GM23248 (cell line): ENCODE measurements at places on chromosomes 5 and 9.

DNA sequence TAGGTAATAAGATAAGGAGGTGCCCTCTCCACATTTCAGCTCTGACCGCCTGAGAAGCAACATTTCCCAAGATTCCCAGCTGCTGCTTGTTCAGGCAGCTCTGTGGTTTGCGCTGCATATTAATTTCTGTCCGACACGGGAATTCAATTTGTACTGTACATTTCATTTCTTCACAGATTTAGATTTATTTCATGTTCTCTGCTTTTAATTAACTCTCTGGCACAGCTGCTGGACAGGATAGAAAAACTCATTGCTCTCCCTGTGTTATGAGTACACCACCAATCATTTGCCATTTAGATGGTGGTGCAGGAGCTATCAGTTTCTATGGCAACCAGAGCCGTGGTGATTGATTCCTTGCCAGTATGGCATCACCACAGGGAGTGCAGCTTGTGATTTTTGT, 558.5 kb downstream of the DMRTA1 start:
- peak; percentile 23 for DNase-seq

- no peak for DNase-seq
Observed at GRCh38 chr5:52626312-52626711, 161.4 kb upstream of the ITGA1 start.

DNA sequence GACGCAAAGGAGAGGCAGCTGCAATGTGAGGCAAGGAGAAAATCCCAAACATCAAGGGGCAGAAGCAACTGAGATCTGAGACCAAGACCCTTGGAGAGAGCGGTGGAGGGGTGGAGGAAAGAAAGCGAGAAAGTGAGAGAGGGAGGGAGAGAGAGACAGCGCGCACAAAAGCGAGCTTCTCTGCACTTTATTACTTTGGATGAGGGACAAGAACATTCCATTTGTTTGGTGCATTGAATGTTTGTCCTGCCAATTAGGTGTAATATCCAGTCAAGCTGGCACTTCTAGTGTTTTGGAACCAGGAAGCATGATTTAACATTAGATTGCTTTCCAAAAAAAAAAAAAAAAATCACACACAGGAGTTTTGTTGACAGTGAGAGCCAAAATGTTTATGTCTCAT, 1.4 kb downstream of the CAST start:
- peak; percentile 34 for DNase-seq

DNA sequence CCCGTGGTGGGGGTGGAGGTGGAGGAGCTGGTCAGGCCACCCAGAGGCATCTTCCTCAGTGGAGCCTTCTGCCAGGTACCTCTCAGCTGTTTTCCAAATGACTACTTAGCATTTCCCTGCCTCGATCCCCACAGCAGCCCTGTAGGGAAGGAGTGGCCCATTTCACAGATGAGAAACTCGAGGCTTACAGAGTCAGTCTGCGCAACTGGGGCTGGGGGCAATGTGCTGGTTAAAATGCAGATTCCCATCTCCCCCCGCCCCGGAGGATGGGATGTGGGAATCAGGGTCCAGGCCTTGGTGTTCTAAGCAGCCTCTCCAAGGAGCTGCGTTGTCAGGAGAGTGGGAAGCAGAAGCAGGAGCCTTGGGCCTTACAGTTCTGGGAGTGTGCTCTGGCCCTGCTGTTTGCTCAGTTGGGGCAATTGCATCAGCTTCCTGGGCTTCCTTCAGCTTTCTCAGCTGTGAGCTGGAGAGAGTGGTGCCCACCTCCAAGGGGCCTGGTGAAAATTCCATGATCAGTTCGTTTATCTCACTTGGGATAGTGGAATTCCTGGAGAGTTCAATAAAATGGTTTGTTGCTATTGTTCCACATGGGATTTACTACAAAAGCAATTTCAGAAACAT, 19.4 kb downstream of the ERGIC1 start:
- DNase-seq, result peak; percentile 69

DNA sequence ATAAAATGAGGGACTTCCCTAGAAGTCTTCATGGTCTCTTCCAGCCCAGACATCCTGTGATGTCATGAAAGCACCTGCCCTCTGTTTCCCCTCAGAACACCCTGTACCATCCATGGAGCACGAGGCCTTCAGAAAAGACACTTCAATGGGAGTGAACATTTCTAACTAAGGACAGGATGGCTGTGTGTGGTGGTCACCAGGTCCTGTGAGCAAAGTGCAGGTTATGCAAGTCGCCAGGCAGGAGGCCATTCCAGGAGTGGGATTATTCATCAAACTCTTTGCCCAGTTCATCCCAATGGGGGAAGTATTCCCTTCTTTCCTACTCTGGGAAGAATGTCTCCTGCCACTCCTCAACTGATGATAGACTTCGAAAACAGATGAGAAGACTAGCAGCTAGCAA, 80.5 kb downstream of the SLC1A3 start:
- DNase-seq, result no peak

DNA sequence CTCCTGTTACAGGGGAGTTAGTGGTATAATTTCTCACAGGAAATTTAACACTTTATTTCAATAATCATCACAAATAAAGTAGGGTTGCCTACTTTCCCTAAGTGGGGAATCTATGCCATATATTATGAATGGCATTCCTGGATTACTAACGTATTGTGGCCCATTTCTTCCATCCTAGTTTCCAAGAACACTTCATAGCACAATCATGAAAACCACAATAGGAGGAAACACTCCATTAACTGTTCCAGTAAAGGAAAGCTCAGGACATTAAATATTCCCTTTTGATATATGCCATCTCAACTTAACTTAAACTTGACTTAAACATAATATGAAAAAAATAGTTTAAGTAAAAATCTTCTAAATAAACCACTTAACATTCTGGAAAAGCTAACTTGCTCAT, 2.1 kb downstream of the CPLANE1 start:
- DNase-seq, result no peak

DNA sequence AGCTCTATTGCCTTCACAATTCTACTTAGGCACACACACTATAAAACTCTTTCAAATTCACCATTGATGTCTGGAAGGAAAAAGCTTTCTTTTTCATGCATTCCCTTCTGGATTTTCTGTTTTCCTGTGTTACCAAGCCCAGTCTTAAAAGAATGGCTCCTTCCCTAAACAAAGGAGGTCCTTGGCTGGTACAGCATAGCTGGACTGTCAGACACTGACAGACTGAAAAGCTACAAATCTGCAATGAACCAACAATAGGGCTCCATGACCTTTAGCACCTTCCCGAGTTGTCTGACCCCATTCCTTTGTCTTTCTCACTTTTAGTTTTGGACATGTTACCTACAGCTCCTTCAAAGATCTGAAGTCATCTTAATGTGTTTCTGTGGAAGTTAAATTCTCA, 382.5 kb downstream of the TMEM161B start:
- DNase-seq, result no peak

DNA sequence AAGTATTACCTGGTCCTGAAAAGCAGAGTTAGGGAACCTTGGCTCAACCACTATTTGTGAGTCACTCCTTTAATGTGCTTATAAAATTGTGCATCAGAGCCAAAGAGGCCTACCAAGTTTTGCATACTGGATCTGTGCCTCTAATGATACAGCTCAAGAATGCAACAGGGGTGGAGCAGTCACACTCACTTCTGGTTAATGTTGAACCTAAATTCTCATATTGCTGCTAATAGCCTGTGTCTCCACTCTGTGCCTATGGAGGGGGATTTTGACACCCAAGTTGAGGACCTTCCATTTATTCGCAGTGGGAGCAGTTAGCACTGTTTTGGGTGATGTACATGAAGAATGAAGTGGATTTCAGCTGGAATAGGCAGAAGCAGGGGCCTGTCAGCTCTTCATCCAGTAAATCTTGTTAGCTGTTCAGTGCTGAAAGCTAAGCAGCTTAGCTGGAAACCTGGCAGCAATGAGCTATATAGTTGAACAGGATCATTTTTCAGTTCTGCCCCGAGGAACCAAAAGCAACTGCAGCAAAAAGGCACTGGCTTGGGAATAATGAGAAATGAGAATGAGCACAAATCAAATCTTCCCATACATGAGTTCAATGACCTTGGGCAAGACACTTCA, 9.7 kb downstream of the SH3TC2 start:
- peak; percentile 79 for DNase-seq

- DNase-seq, result peak; percentile 55
Observed at GRCh38 chr9:16625811-16626210, 244.7 kb downstream of the BNC2 start.

- DNase-seq, result no peak
Observed at GRCh38 chr5:40877371-40877988, 31.8 kb upstream of the C7 start.

- peak; percentile 65 for DNase-seq
Observed at GRCh38 chr5:82352146-82352791, 74.1 kb upstream of the RPS23 start.

DNA sequence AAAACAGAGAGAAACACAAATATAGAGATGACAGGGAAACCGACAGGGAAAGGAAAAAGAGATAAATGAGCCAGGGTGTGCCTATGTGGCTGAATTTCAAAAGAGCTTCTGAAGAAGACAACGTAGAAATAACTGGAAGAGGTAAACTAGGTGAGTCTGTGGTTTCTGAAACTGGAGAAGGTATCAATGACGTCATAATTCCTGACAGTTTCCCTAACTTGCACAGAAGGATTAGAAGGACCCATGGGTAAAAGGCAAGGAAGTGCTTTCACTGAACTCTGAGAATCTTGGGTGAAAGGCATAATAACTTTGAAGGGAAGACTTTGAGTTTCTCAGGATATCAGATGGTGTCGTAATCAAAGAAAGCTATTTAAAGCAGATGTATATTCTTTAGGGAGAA, 790.8 kb upstream of the NUDT12 start:
- DNase-seq, result no peak

- no peak for DNase-seq
Observed at GRCh38 chr5:174119468-174119881, 74.0 kb downstream of the NSG2 start.

DNA sequence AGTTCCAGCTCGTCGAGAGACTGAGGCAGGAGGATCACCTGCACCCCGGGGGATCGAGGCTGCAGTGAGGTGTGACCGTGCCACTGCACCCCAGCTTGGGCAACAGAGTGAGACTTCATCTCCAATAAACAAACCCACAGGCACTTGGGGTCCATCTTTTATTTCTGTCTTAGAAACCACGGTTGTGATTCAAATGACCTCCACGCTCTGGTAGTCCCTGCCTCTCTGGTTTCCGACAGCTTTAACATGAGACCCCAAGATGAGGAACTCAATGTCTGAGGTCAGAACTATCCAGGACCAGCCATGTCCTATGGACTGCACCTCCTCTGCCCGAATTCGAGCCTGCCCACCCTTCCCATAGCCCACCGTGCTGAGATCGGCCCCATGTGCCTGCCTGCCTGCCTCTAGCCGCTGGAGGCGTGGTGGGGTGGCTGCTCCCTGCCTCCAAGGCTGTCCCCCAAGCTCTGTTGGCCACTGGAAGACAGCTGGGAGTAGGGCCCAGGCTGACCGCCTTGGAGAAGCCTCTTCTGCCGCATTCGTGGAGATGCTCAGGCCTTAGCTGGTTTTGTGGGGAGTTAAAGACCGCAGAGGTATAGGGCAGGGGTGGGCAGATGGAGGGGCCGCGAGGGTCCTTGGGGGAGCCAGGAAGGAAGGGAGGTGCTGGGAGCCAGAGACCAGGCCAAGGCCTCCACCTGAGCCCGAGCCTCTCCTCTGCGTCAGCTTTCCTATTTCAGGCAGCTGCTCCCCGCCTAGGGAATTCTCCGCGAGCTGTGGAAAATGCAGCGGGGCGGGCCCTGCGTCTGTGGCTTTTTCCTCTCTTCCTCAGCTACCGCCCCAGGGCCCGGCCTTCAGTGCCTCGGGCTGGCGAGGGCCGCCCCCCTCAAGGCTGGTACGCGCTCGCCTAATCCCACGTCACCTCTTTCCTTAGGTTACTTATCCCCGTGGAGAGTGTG, 6.9 kb upstream of the WDR5 start:
- no peak for DNase-seq

- no peak for DNase-seq
Observed at GRCh38 chr5:127311349-127311748, 20.8 kb downstream of the MEGF10 start.

DNA sequence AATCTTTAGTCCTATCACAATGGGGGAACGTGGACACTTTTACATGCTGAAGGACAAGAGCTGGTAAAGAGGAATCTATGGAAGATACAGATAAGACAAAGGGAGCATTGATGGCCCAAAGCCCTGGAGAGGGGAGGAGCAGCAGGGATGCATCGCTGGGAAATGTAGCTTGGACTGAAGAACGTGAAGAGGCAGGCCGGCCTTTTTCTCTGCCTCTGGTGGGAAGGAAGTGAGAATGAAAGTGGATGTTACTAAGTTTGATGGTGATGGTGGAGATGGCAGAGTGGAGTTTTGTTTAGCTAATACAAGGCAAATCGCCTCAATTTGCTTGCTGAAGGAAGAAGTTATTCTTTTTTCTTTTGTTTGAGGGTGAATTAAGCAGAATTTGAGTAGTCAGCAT, 124.6 kb upstream of the TAF11L2 start:
- DNase-seq, result no peak
